Lower lobe of right lung (tissue), 2 donors: ENCODE measurements at places on chromosomes 7 and 10.

DNA sequence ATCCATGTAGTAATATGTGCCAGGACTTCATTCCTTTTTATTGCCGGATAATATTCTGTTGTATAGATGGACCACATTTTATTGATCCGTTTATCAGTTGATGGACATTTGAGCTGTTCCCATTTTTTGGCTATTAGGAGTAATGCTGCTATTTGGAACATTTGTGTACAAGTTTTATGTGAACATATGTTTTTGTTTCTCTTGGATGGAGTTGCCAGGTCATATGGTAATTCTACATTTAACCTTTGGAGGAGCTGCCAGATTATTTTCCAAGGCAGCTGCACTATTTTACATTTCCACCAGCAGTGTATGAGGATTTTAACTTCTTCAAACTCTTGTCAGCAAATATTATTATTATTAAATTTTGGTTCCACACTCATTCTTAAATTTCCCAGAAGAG, 59.2 kb downstream of the C10orf90 start:
- DNase-seq, result no peak

GRCh38 chr10:59793919-59794318, 40.7 kb upstream of the MRLN start:
- no peak for DNase-seq

DNA sequence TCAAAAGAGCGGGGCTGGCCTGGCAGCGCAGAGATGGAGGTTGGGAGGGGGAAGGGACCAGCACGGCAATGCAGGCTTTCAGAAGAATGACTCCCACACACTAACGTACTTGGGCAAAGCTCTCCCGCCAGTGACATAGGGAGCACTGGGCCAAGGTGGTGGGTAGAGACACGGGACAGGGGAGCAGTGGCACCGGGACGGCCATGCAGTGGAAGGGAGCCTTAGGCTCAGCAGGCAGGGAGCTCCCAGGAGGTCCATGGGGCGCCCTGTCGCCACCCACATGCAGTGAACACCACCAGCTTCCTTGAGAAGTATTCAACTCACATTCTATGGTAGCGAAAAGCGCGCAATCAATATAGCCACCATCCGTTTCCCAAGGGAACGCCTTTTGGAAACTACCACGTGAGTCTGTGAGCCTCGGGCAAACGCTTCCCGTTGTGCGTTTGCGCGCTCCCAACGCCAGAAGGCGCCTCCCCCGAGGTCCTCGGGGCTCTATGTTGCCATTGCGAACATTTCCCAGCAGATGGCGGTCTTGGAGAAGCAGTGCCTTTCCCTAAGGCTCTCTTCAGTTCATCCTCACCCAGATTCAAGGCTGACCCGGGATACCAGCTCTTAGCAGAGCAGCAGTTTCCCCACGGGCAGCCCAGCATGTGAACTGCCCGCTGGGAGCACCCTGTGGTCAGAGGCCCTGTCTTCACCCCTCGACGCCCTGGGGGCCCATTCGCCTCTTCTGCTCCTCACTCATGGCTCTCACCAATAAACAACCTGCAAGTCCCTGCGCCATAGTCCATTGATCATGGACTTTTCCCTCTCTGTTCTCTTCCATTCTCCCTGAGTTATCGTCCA, 16.4 kb upstream of the OPALIN start:
- peak; percentile 87 for DNase-seq

DNA sequence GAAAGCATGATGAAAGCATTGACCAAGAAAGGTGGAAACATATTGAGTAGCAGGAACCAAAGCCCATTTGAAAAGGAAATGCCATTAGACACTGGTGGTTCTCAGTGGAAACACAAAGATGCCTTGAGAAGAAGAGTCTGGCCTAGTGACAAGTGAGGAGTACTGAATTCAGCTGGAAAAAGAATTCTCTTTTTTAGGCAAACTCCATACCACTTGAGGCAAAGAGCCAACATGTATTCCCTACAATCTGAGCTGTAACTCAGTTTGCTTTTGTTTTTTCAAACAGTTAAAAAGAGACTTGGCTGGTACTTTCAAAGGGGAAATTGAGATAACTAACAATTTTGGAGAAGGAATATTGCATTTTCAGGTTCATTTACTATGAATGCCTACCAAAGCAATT, 624.0 kb downstream of the NRG3 start:
- DNase-seq, result no peak

DNA sequence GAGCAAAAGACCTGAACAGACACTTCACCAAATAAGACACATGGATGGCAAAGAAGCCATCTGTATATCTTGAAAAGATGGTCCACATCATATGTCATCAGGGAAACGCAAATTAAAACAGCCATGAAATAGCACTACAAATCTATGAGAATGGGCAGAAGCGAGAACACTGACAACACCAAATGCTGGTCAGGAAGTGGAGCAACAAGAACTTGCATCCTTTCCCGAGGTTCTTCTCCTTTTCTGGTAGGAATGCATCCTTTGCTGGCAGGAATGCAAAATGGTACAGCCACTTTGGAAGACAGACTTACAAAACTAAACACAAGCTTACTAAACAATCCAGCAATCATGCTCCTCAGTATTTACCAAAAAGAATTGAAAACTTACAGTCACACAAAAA, 60.0 kb downstream of the PIK3AP1 start:
- DNase-seq, result no peak

GRCh38 chr10:123380491-123381085, 226.4 kb downstream of the BUB3 start:
- no peak for DNase-seq

DNA sequence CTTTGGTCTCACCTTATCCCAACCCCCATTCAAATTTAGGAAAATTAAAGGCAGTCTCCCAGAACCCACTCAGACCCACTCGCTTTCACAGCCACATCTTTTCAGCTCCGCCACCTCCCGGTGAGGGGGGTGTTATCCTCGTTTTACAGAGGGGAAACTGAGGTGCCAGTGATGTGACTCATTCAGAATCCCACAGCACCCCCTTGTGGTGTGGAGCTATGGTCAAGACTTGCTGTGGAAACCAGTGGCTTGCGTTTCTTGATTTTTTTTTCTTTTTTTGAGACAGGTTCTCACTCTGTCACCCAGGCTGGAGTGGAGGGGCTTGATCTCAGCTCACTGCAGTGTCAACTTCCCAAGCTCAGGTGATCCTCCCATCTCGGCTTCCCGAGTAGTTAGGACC, 27.6 kb downstream of the SLC35G1 start:
- DNase-seq, result no peak

DNA sequence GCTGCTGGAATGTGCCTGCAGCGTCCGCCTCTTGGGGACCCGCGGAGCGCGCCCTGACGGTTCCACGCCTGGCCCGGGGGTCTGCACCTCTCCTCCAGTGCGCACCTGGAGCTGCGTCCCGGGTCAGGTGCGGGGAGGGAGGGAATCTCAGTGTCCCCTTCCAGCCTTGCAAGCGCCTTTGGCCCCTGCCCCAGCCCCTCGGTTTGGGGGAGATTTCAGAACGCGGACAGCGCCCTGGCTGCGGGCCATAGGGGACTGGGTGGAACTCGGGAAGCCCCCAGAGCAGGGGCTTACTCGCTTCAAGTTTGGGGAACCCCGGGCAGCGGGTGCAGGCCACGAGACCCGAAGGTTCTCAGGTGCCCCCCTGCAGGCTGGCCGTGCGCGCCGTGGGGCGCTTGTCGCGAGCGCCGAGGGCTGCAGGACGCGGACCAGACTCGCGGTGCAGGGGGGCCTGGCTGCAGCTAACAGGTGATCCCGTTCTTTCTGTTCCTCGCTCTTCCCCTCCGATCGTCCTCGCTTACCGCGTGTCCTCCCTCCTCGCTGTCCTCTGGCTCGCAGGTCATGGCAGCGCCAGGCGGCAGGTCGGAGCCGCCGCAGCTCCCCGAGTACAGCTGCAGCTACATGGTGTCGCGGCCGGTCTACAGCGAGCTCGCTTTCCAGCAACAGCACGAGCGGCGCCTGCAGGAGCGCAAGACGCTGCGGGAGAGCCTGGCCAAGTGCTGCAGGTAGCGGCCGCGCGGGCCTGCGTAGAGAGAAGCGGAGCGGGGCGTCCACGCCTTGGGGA, 645 bp downstream of the SLC26A4 start:
- peak; percentile 74 for DNase-seq

- DNase-seq, result no peak
These were observed 13.1 kb upstream of the CFAP46 start for GRCh38 chr10:132955479-132955878.

- no peak for DNase-seq
These were observed 197.3 kb upstream of the PPP2R2D start for GRCh38 chr10:131703541-131703940.

DNA sequence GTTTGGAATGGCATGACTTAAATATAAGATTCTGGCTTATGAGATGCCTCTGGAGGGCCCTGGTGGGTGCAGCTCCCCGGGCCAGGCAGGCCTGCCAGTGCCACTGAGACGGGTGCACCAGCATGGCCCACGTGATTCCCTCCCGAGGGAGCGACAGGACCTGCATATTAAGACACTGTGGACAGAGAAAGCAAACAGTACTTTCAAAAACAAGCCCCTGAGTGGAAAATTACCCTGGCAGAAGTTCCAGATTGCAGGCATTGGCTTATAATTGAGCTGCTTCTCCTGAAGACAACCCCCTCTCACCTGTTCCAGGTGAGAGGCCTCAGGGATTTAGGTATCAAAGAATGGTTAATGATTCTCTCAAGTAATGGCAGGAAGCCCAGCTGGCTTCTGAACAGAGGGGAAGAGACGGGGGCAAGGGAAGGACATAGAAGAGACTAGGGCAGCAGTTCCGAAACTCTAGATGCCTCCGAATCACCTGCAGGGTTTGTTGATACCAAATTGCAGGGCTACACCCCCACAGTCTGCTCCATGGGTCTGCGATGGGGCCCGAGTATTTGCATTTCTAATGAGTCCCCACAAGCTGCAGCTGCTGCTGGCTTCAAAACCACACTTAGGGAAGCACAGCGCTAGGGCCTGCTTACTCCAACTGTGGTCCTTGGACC, 66.0 kb upstream of the DOCK1 start:
- DNase-seq, result peak; percentile 63

DNA sequence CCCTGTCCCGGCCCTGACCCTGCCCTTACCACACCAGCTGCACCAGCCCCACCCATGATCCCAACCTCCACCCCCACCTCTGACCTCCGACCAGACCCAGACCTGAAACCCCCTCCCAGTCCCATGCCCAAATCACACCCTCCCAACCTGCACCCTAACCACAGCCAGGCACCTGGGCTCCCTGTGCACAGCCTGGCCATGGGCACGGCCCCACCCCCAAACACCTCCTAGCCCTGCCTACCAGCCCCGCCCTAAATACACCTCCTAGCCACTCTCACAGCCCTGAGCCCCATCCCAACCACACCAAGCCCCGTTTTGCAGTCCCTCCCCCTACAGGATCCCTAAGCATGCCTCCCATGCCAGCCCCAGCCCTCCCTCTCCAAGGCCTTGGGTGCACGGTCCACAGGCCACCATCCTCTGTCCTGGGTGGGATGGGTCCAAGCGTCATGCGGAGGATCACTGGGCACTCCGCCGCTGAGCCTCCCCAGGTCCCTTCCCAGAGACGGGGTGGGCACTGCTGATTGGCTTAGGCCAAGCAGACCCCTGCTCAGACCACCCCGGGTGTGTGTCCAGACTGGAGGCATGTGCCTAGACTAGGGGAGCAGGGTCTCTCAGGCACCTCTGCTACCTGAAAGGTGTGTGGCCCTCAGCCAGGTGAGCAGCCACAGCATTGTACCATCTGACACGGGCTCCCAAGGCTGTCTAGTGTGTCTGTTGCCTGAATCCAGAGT, 30.1 kb downstream of the INSIG1 start:
- DNase-seq, result no peak

- DNase-seq, result no peak
These were observed 366.5 kb upstream of the KLF6 start for GRCh38 chr10:4151466-4151865.
